Left renal cortex interstitium (tissue), 4 donors: ENCODE measurements at places on chromosomes 7 and 10. TPM values are rescaled to one million over a fixed set of nuclear protein-coding genes. Genes with fewer than 3 reads are reported as not detected.

GRCh38 chr7:42143711-42144600 lies 93.1 kb downstream of the GLI3 start:
- no peak for DNase-seq

DNA sequence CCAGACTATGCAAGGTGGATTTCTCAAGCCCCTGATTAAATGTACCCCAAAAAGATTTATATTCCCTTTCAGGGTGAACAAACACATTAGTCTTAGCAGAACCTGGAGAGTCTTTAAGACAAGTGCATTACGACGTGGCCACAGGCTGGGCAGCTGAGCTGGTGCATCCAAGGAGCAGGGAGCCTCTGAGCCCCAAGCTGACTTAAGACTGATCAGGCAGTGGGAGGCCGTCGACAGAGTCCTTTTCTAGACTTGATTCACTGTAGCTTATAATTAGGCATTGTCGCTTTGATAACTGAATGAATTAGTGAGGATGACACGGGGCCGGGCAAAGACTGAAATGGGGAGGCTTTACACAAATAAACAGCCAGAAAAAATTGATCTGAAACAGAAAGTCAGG lies 353.2 kb downstream of the GPAM start:
- DNase-seq, result no peak

- DNase-seq, result no peak
Measured at GRCh38 chr7:128060018-128060417, 28.8 kb upstream of the LRRC4 start.

DNA sequence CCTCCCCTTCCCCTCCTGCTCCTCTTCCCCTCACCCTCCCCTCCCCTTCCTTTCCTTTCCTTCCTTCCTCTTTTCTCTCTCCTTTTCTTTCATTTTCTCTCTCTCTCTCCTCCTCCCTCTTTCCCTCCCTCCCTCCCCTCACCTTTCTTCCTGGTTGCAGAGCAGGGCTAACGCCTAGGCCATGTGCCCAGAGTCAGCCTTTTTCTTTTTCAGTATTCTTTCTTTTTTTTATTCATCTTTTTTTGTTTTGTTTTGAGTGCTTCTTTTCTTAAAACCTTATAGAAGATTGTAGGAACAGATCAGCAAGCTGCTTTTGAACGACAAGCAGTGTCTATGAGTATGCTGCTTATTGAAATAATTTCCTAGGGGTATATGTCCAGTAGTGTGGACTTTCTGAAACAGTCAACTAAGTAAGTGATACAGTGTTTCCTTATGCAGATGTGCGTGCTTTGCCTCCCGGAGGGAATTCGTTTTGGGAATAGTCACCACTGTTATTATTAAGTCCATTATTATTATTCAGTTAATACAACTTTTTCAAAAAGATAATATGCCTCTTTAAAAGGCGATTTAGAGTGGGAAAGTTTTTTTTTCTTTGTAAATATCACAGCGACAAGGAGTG lies 219.2 kb downstream of the CAMK1D start:
- no peak for DNase-seq

DNA sequence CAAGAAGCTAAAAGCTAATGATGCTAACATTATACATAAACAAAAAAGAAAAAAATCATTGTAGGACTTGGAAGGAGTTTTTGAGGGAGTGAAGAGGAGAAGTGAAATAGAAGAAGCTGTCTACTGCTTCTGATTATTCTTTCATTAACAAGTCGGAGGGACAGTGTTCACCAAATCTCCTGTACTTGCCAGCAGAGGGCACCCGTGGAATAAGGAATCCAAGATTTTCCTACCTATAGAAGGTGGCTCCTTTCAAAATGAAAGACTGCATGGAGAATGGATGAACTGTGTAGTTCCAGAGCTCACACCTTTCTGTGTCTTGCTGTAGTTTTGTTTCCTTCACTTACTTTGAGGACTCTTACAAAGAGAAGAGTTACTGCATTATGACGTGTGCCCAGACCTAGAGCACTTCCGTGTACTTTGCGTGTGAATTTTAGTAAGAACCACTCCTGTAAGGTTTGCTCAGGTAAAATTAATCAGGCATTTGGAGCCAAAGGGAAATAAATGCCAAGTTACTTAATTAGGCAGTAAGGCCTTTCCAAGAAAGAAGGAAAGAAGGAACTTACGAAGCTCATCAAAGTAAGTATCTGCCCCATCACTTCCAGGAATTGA lies 145.1 kb downstream of the SEMA3D start:
- no peak for DNase-seq

DNA sequence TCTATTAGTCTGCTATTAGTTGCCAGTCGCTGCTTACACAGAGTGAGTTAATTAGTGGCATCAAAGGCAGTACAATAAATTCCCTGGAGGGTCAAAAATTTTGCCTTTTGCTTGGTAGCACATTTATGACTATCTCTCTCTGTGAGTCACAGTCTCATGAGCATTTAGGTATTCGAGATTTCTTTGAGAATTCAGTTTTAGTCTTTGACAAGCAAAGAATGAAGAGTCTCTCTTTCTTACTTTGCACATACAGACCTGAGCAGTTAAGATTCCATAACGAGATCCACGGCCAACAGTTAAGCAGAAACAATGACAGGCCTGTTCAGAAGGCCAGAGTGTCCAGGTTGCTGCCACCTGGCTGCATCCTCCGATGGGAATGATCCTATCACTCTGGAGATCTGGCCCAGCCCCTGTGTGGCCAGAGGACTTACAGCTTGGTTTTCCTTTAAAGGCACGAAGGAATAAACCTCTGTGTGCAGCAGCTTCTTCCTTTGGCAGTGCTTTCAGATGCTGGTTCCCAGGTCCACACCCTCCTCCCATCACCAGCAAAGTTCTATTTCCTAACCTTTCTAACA lies 80.6 kb downstream of the GLI3 start:
- no peak for DNase-seq

GRCh38 chr10:11610826-11611247 lies 613 bp downstream of the USP6NL start:
- DNase-seq, result peak; percentile 45

The CYP2C19 gene
- polyA plus RNA-seq, result not detected

The CYP3A7 gene
- 0.29 TPM for polyA plus RNA-seq
